ENCODE measurements at places on chromosomes 1 and 21.
A peak's percentile ranks its signal among the peaks of the same experiment; 100 is the strongest.

GRCh38 chr1:204619721-204620120 is 65.8 kb downstream of the LRRN2 start:
- no peak for DNase-seq

GRCh38 chr1:5098981-5099385 is 444.6 kb downstream of the AJAP1 start:
- DNase-seq, result no peak

GRCh38 chr1:77468257-77468948 is 186.6 kb downstream of the AK5 start:
- no peak for DNase-seq

- DNase-seq, result no peak
Measured at GRCh38 chr21:26195708-26196107, 25.1 kb upstream of the APP start.

DNA sequence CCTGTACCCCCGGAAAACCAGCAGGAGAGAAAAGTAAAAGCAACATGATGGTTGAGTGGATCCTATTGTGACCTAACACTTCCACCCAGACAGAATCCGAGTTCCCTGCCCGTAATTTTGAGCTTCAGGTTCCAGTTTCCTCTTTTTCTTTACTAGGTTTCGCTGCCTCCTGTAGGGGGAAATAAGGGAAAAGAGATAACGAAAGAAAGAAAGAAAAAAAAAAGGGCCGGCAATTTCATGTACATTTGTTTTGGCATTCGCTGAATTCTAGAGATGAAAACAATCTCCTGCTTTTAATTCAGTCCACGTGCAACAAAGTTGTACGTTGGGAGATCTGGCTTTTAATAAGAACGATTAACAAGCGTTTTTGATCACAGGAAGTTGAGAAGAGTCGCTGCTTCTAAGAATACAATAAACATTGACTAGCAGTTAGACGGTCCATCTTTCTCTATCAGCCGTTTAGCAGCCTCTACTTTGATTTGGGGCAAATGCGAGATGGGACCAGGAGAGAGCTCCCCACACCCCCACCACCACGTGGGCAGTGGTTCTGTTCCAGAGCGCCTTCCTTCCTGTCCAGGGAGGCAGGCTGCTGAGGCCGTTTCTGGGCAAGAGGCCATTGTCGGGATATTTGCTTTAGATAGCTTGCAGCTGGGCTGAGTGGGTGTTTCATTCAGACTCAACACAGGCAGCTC is 155.9 kb upstream of the RUNX1 start:
- no peak for DNase-seq

GRCh38 chr1:28265577-28265976 is 6.3 kb downstream of the SESN2 start:
- DNase-seq, result no peak

GRCh38 chr1:113818578-113818977 is 6.3 kb upstream of the RSBN1 start:
- no peak for DNase-seq

DNA sequence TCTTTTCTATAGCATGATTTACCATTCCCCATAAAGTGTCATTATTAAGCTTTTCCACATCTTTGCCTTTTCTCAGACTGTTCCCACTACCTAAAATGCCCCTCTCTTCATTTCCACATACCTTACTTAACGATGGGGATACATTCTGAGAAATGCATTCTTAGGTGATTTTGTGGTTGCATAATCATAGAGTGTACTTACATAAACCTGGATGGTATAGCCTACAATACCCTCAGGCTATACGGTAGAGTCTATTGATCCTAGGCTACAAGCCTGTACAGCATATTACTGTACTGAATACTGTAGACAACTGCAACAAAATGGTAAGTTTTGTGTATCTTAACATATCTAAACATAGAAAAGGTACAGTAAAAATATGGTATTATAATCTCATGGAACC is 54.8 kb upstream of the MUTYH start:
- no peak for DNase-seq

- no peak for DNase-seq
Measured at GRCh38 chr1:184258525-184258924, 128.3 kb upstream of the C1orf21 start.

DNA sequence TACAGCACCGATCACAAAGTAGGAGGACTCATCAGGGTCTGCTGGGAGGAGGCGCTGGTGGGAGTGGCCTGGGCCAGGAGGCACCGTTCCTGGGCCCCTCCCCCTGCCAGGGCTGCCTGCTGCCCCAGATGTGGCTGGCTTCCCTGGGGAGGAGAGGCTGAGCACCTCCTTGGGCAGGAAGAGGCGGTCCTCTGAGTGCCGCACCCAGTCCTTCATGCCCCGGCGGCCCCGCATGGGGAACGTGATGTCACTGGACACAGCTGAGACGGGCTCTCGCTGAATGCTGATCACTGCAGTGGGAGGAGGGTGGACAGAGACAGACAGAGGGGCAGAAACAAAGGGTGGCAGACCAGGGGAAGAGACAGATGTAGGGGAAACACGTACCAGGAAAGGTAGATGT is 24.8 kb downstream of the ADGRB2 start:
- DNase-seq, result no peak

GRCh38 chr1:91876040-91876470 is 9.9 kb downstream of the TGFBR3 start:
- DNase-seq, result no peak

DNA sequence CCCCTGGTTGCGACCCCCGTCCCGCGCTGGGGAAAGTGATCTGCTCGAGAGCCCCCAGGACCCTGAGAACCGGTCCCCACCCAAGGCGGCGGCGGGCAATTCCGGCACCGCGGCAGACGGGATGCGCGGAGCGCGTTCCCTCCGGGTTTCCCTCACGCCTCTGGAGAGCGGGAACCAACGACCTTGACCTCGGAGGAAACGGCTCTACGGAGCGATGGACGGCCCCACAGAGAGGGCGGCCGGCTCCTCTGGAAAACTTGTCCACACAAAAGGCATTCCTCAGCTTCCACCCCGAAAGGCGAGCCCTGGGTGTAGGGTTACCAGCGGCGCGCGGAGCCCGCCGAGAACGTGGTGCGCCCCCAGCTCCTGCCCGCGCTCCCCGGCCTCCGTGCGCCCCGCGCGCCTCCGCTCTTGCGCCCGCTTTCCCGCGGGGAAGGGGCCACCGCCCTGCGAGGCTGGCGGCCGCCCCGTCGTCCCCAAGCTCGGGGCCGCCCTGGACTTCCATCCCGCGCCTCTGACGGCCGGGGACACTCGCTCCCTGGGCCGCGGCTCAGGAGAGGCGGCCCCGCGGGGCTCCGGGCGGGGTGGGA is 391 bp upstream of the KIAA1614 start:
- no peak for DNase-seq

- no peak for DNase-seq
Measured at GRCh38 chr21:24131056-24131455, 1476.2 kb downstream of the MRPL39 start.

GRCh38 chr1:117820096-117820495 is 109.3 kb downstream of the GDAP2 start:
- no peak for DNase-seq

DNA sequence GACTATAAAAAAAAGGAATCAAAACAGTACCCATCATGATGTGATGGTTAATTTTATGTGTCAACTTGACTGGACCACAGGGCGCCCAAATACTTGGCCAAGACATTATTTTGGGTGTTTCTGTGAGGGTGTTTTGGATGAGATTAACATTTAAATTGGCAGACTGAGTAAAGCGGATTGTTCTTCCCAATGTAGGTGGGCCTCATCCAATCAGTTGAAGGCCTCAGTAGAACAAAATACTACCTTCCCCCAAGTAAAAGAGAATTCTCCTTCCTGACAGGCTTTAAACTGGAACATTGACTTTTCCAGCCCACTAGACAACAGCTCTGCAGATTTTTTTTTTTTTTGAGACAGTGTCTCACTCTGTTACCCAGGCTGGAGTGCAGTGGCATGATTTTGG is 10.7 kb downstream of the RAB29 start:
- no peak for DNase-seq

DNA sequence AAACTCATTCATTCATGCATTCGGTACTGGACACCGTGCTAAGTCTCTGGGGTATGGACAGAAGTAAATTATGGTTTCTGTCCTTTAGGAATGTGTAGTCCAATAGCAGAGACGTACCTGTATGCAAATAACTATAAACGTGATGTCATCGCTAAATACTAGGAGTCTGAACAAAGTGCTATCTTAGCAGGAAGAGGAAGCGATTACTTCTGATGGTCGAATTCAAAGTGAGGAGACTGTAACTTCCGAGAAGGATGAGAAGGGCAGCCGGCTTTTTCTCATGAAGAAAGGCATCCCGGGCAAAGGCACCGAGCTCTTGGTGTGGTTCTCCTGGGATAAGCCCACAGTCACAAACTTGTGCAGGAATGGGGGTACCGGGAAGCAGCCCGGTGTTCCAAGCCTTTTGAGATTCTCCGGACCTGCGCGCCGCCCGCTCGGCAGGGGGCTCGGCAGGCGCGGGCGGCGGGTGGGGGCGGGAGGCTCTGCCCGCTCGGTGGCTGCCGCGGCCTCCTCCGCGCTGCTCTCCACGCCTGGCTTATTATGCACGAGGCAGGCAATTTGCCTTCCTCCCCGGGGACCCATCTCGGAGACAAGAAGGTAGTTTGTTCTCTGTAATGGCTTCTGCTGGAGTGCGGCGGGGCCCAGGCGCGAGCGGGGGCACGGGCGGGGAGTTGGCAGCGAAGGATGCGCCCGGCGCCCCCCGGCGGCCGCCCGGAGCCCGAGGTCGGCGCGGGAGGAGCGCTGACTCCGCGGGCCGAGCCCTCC is 67.5 kb upstream of the CD1D start:
- peak; percentile 41 for DNase-seq

DNA sequence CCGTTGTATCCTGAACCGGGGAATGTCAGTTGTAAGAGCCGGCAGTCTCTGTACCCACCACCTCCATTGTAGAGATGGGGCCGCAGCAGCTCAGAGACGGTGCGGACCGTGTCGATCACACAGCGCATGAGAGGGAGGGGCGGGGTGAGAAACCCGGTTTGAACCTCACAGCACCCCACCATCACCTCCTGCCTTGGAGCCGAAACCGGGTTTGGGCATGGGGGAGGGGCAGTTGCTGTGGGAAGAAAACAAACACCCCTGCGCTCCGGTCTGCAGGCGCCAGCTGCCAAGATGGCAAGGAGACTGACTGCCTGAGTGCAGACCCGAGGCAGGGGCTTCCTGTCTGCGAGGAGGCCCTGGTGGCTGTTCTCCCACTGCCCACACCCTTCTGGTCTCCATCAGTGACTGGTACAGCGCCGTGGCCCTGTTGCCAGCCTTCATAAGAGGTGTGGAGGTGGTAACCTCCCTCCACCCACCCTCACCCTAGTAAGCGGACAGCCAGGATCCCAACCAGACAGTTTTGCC is 69.2 kb upstream of the SSBP3 start:
- peak; percentile 48 for DNase-seq

DNA sequence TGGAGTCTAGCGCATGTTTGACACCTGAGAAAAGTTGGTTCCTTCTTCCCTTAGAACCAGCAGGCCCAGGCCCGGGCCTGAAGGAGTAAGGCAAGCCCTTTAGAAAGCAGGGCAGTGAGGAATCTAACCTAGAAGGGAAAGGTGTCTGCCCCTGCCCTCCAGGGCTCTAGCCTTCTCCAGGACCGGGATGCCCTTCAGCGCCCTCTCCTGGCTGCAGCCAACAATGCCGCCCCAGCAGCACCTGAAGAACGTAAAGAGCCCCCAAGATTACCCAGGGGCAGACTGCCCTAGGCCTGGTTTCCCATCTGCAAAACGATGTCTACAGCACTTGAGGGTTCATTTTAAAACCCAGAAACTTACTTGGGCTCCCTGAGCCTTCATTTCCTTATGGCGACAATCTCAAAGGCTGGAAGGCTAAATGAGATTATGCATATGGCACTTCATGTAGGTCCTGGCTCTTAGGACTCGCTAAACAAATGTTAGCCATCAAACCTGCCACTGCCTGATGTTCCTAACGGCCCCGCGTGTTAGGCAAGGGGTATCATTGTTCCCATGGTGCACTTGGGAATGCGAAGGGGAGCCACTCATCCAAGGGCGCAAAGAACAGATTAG is 106.7 kb upstream of the KLHDC7A start:
- no peak for DNase-seq

DNA sequence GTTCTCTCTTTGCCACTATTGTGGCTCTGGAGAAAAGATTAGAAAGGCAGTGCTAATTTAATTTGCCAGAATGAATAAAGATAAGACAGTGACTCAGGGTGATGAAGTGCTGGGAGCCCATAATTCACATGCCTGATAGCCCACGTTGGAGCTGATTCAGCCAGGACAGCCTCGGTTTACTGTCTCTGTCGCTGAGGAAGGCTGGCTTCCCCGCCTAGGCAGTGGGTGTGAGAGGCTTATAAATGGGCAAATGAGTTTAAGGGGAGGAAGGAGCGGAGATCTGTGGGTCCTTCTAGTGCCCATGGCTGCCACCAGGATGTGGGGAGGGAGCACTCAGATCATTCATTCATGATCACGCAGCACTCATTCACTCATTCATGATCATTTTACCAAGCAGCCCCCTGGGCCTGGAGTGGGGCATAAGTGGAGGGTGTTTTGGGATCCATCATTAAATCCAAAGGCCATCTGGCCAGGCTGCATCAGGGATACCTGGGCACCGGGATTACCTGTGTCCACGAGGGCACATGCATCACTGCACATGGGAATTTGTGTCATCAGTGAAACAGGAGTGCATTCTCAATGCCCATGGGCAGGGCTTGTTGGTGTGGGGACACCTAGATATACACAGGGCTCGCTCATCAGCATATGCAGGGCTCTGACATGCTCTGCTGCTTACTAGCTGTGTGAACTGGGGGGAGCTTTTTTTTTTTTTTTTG is 315.4 kb downstream of the MATN1 start:
- no peak for DNase-seq

- no peak for DNase-seq
Measured at GRCh38 chr1:4452701-4453100, 201.7 kb upstream of the AJAP1 start.

GRCh38 chr1:184664042-184664660 is 90.5 kb downstream of the EDEM3 start:
- DNase-seq, result peak; percentile 79

DNA sequence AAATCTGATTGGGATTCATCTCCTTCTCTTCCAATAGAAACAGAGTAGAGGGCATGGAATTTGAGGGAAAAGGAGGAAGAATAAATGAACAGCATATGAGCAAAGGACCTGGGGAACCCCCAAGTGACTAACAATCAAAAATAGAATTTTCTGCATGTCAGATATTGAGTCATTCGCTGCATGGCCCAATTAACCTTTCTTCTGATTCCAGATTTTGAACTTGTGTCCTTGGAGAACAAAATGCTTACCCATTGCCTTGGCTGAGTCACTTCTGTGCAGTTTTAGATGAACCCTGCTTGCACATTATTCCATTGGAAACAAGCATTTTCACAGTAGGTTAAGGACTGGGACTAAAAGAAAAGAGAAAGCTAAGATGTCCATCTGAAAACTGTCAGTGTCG is 390.5 kb downstream of the ST6GALNAC3 start:
- no peak for DNase-seq

GRCh38 chr1:226223157-226223785 is at the start of gene MIXL1:
TSS of gene MIXL1 (plus strand) at chr1:226223664. CDS start at chr1:226223682, 18 bp downstream.
- DNase-seq, result peak; percentile 33
